ENCODE measurements at places on chromosomes 13 and 19.

GRCh38 chr19:8302357-8302691, 5.8 kb downstream of the CD320 start:
- DNase-seq, result peak; percentile 74

DNA sequence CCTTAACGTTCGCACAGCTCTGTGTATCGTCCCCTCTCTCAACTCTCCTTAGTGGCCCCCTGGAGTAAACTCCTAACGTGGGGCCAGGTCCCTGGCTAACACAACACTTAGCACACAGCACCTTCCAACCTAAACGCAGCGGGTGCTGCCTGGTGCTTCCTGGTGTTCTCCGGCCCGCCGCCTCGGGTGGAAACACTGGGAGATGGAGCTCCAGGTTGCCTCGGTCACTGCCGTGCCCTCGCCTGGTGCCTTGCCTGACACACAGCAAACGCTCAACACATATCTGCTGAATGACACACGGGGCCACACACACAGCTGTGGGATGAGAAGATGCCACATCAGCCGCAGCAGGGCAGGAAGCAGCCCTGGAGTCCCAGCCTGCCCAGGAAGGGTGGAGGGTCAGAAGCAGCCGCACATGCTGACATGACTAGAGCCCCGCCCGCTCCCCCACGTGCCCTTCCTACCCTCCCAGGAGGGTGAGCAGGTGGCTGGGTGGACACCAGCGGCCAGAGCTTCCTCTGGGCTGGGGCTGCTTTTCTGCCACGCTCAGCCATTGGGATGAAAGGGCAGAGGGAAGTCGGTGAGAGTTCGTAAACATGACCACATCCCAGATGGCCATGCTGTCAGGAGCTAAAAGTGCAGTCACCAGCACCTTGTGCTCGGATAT, 6.6 kb downstream of the PEPD start:
- DNase-seq, result no peak

DNA sequence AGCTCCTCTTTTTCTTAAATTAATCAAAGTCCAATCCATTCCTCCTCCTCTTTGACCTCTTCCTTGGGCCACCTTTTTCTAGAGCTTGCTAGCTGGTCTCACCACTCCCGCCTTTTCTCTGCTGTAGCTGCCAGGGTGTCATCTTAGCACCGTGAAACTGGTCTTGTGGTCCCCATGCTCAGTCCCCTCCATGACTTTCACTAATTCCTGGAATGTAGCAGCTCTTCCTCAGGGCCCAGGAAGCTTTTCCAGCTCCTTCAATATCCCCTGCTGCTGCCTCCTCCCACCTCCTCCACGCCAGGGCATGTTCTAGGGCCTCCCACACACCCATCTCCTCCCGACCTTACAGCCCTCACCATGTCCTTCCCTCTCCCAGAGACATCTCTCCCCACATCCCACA, 222.2 kb downstream of the MYO16 start:
- peak; percentile 14 for DNase-seq

DNA sequence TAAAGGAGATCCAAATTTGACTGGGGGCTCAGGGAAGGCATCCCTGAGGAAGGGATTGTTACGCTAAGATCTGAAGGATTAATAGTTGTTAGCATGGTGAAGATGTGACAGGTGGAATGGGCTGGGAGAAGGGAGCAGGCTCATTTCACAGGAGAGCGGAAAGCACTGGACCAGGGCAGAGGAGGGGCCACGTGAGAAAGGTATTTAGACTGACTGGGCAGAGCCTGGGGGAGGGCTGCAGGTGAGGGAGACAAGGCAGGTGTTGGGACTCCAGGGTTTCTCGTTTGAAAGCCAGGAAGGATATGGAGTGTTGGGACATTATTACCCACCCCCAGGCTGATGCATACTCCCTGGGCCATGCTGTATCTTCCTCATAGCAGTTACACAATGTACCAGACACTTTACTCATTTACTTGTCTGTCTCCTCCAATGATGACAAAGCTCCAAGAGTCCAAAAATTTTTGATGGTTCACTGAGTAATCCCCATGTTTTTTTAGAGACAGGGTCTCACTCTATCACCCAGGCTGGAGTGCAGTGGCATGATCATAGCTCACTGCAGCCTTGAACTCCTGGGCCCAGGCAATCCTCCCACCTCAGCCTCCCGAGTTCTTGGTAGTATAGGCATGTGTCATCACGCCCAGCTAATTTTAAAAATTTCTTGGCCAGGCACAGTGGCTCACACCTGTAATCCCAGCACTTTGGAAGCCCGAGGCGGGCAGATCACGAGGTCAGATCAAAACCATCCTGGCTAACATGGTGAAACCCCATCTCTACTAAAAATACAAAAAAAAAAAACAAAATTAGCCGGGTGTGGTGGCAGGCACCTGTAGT, 2.3 kb downstream of the TRAPPC6A start:
- DNase-seq, result no peak

- DNase-seq, result no peak
These were observed 68.8 kb downstream of the SLC7A9 start for GRCh38 chr19:32800754-32801153.

DNA sequence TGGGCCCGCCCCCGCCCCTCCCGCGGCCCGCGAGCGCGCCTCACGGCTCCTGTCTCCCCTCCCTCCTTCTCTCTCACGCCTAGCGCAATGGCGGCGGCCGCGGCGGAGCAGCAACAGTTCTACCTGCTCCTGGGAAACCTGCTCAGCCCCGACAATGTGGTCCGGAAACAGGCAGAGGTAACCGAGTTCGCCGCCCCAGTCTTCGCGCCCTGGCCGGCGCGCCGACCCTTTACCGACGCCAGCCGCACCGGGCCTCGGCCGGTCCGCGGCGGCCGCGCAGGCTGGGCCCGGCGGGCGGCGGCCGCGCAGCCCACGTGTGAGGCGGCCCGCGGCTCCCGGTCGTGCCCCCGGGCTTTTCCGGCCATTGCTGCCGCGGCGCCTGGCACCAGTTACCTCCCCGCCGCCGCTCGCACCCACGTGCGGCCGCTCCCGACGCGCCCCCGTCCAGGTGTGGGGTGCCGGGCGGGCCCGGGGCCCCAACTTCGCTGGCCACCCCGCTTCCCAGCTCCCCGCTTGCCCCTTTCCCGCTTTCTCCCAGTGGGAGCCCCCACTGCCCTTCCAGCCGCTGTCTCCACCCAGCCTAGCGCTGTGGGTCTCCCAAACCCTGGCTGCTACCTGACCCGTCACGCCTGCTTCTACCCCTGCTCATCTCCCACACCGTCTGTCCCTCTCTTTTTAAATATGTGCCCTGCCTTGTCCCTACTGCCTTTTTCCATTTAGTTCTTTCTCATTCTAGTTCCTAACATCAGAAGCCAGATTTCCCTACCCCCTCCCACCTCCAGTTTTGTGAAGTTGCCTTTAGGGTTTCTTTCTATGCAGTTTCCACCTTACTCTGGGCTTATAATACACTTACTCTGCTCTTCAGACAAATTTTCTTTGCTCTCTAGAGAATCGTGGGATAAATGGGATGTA, 23.4 kb downstream of the IPO5 start:
- DNase-seq, result no peak

- no peak for DNase-seq
These were observed 27.8 kb upstream of the IGFL4 start for GRCh38 chr19:46068345-46069258.

DNA sequence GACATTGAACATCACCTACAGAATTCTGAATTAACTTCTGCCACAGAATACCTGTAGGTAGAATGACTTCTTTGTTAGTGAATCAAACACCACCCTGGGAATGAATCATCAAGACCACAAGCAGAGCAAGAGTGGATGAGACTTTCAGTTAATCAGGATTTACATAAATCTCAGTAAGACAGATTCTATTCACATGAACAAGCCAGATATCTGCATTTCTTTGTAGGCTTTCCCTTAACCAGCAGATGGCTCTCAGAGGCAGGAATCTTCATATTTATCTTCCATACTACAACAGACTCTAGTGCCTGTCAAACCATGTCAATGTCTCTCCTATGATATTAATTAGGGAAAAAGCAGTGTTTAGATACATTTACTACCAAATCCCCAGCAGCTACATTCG, 412.1 kb downstream of the KLF12 start:
- no peak for DNase-seq

GRCh38 chr19:50790396-50790795, at the start of gene ACP4:
TSS of gene ACP4 (plus strand) at chr19:50790415. CDS start at chr19:50790415, 0 bp downstream.
- DNase-seq, result no peak

- DNase-seq, result no peak
These were observed 123.0 kb downstream of the COL4A1 start for GRCh38 chr13:110183910-110184309.

GRCh38 chr19:38588041-38588440, 29.7 kb downstream of the MAP4K1 start:
- DNase-seq, result no peak

DNA sequence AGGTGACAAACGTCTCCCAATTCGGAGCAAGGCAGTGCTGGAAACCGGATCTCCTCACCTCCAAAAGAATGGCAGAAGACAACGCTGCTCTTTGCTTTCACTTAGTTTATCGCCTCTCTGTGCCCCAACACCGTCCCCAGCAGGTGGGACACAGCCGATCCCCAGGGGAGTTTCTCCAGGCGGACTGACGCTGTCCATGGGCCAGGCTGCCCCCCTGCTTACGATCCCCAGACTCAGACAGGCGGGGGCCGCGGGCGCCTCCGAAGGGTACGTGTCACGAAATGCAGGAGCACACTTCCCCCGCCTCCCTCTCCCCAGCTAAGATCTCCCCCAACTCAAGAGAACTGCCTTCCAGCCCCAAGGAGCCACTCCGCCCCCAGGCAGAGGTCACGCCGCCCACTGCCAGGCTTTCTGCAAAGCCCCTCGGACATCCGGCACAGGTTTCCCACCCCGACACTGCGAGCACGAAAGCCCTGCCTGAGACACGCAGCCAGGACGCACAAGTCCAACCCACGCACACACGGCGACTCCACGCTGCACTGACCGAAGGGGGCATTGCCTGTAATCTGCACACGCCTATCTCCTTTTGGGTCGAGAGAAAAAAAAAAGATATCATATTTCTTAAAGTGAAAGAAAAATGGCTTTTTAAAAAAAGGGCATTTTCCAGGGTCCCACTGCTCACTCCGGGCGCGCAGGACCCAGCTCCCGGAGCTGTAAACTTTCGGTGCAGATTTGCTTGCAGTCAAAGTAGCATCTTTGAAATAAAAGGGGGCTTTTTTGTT, 2.0 kb downstream of the SPRY2 start:
- DNase-seq, result peak; percentile 88

GRCh38 chr19:3780786-3781304, 5.3 kb downstream of the MATK start:
- no peak for DNase-seq

DNA sequence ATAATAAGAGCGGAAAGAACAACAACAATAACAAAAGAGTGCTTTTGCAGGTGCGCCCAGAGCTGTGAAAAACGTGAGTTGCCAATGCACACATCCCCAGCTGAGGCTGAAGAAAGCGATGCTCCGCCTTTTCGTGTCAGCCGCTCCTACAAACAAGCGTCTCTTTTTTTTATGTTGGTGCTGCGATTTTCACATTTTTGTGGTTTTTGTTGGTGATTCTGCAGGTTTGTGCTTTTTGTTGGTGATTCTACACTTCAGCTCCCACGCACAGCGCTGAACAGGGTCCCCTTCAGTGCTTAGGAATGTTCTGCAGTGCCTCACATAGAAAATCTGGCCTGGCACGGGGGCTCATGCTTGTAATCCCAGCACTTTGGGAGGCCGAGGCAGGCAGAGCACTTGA, 7.3 kb upstream of the SBK3 start:
- no peak for DNase-seq

- no peak for DNase-seq
These were observed 12.8 kb downstream of the DEDD2 start for GRCh38 chr19:42204664-42205063.

- no peak for DNase-seq
These were observed 113.7 kb downstream of the VWA8 start for GRCh38 chr13:41847216-41847615.

- no peak for DNase-seq
These were observed 27.9 kb upstream of the KLF12 start for GRCh38 chr13:74162135-74162534.

Measured in Right ventricle myocardium inferior (tissue), 1 donor.